Activated naive CD8-positive, alpha-beta T cell treated with anti-CD3 and anti-CD28 coated beads, Interleukin-2, amount 10 ng/mL, durations not matched to agents 7 days and 5 days (primary cell): ENCODE measurements at places on chromosomes 7 and 10.

DNA sequence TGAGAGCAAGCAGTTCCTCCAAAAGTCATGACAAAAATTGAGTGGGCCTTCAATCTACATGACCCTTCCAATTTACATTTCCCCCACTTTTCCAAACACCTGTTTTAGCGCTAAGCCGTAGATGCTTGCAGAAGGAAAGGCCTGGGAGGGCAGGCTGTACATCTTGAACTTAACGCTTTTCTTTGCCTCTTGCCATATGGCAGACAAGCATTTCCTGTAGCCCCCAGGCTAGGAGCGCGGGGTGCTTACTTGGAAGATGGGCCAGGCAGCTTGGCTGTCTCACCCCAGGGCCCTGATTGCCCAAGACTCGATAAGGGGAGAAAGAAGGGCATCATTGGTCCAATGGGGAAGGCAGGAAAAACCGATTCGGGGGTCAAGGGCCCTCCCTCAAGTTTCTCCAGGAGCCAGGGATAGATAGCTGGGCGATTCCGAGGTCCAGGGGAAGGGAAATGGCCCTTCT is 1.8 kb downstream of the HOXA10 start:
- peaks cover 9% of the 10 kb centered on the region for H3K4me1 ChIP-seq
- peaks cover 66% of the 10 kb centered on the region for H3K27me3 ChIP-seq
- H3K4me3 ChIP-seq: peak overlapping the region; percentile 50
- DNase-seq: peak; percentile 31
- H3K27ac ChIP-seq: peak overlapping the region; percentile 67
- H3K36me3 ChIP-seq: peaks cover 3% of the 10 kb centered on the region

- H3K4me1 ChIP-seq: no peaks in the 10 kb centered on the region
- H3K36me3 ChIP-seq: no peaks in the 10 kb centered on the region
- no peak overlapping the region for H3K4me3 ChIP-seq
- H3K27ac ChIP-seq: no peak overlapping the region
- DNase-seq: no peak
- H3K27me3 ChIP-seq: peaks cover 34% of the 10 kb centered on the region
These were observed 10.6 kb upstream of the ENTPD7 start for GRCh38 chr10:99648717-99649116.

- H3K4me3 ChIP-seq: no peak overlapping the region
- H3K36me3 ChIP-seq: no peaks in the 10 kb centered on the region
- no peak for DNase-seq
- H3K4me1 ChIP-seq: peaks cover 3% of the 10 kb centered on the region
- H3K27ac ChIP-seq: no peak overlapping the region
These were observed 214.8 kb downstream of the CAMK1D start for GRCh38 chr10:12564173-12564572.

- peaks cover 44% of the 10 kb centered on the region for H3K36me3 ChIP-seq
- no peaks in the 10 kb centered on the region for H3K27me3 ChIP-seq
- H3K4me3 ChIP-seq: no peak overlapping the region
These were observed 159.2 kb downstream of the RGS10 start for GRCh38 chr10:119383174-119383856.

GRCh38 chr10:70198696-70199466 is 28.6 kb upstream of the SAR1A start:
- peaks cover 25% of the 10 kb centered on the region for H3K36me3 ChIP-seq
- no peak overlapping the region for H3K27ac ChIP-seq
- peaks cover 23% of the 10 kb centered on the region for H3K4me1 ChIP-seq
- no peak for DNase-seq
- no peak overlapping the region for H3K4me3 ChIP-seq
- H3K27me3 ChIP-seq: no peaks in the 10 kb centered on the region

- H3K36me3 ChIP-seq: peaks cover 7% of the 10 kb centered on the region
- H3K27ac ChIP-seq: peak overlapping the region; percentile 67
- peak overlapping the region; percentile 86 for H3K4me3 ChIP-seq
- DNase-seq: no peak
- H3K4me1 ChIP-seq: peaks cover 15% of the 10 kb centered on the region
These were observed 2.9 kb upstream of the TRIM8 start for GRCh38 chr10:102641402-102641801.

DNA sequence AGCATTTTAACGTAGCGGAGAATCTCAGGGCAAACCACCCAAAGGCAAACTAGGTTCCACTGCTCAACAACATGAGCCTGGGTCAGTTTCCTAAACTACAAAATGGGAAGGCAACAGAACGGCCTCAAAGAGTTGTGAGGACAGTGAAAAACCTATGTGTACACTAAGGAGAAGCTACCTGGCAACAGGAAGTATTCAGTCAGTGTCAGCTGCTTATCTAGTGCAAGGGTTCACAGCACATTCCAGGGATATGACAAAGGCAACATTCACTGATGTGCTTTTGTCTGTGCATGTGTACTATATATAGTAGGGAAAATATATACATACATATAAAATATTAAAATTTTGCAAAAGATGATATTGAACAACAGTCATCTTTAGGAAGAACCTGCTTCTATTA is 17.2 kb downstream of the NUDCD3 start:
- H3K4me3 ChIP-seq: no peak overlapping the region
- H3K4me1 ChIP-seq: peaks cover 35% of the 10 kb centered on the region
- no peaks in the 10 kb centered on the region for H3K27me3 ChIP-seq

GRCh38 chr10:131024259-131025131 is 287.0 kb downstream of the TCERG1L start:
- no peak overlapping the region for H3K27ac ChIP-seq
- H3K36me3 ChIP-seq: no peaks in the 10 kb centered on the region
- DNase-seq: no peak

- H3K27ac ChIP-seq: no peak overlapping the region
- H3K27me3 ChIP-seq: no peaks in the 10 kb centered on the region
- no peaks in the 10 kb centered on the region for H3K4me1 ChIP-seq
- no peaks in the 10 kb centered on the region for H3K36me3 ChIP-seq
- H3K4me3 ChIP-seq: no peak overlapping the region
- no peak for DNase-seq
These were observed 240.3 kb downstream of the IPMK start for GRCh38 chr10:58027426-58027825.
